ENCODE measurements at places on chromosomes 11 and 22.

GRCh38 chr11:61954851-61955421 is 4.8 kb downstream of the BEST1 start:
- DNase-seq = no peak

DNA sequence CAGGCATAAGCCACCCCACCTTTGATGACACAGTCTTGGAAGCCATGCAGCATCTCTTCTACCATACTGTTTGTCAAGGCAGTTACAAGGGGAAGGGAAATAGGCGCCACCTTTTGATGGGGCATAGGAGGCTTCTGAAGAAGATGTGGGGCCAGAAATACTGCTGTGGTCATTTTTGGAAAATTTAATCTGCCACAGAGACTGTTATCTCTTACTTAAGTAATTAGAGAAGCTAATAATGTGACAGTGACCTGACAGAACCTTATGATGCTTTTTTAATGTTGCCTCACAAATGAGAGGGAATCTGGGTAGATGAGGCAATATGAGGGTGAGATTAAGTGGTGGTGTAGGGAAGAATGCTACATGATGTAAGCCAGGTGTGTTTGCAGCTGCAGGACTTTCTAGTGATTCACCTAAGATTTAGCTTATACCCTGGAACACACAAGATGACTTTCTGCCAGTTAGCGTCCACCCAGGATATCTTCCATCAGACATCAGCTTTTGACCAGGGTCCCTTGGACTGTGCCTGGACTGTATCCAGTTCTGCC is 34.3 kb upstream of the ADORA2A start:
- no peak for DNase-seq

- DNase-seq = no peak
These were observed 21.1 kb upstream of the RDX start for GRCh38 chr11:110317516-110317932.

DNA sequence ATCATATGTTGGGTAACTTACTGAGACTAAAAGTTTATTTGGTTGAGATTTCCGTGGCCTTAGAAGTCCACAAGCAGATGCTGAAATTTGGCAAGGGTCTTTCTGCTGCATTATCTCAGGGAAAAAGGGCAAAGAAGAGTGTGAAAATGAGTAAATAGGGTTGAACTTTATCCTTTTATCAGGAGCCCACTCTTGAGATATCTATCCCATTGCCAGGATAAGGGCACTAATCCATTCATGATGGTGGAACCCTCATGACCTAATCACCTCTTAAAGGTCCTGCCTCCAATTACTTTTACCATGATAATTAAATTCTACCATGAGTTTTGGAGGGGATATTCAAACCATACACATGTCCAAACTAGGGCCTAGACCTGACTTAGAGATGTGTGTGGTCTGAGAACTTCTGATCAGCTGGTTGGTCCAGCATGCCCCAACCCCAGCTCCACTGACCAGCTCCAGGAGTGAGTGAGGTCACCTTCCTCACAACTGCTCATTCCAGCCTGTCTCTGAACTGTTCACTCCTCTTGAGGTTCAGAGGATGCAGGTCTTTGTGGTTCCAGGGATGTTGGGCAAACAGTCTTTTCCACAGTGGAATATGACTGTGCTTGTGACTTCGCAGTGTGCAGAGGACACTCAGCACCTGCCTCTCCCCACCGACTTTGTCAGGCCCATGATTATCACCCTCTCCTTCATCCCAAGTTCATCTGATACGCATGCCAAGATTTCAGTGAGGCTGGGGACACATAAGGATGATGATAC is 130.1 kb upstream of the TOP3B start:
- DNase-seq = no peak

GRCh38 chr11:120318906-120319305 is 6.2 kb upstream of the TLCD5 start:
- no peak for DNase-seq

GRCh38 chr11:113121746-113122145 is 160.5 kb downstream of the NCAM1 start:
- no peak for DNase-seq

DNA sequence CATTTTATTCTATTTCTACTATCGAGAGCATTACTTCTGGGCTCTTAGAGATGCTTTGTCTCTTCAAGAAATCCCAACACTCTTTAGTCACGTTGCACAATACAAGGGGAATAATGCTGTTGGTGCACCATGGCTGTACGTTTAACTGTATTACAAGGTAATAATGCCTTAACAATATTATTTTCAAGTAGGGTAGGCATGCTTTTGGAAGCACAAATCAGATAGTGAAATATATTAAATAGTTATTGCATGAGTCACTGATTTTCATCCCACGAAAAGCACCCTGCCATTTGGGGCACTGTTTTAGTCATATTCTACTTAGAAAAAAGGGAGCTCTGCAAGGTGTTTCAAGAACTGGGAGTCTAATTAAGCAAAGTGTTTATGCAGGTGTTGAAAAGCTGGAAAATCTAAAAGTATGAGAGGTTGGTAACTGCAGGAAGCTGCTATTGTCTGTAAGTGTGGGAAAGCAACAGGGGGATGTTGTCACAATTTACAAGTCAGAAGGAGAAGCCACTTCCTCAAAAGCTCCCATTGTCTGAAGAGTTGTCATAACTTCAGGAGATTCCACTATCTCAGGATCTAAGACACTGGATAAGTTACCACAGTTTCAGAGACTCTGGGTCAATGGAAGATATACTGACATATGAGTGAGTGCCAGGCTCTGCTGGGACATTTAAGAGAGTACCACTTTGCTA is 218.2 kb downstream of the JRKL start:
- no peak for DNase-seq

DNA sequence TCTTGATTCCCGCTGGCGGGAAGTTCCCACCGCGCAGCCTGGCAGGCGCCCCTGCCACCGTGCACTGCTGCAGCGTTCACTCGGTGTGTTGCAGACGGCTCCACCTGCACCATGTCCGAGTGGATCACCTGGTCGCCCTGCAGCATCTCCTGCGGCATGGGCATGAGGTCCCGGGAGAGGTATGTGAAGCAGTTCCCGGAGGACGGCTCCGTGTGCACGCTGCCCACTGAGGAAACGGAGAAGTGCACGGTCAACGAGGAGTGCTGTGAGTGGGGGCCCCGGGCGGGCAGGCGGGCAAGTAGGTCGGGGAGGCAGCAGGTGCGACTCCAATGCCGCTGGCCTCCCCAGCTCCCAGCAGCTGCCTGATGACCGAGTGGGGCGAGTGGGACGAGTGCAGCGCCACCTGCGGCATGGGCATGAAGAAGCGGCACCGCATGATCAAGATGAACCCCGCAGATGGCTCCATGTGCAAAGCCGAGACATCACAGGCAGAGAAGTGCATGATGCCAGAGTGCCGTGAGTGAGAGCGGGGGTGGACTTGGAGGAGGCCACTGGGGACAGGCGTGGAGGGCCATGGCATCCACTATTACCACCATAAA is 99.7 kb downstream of the RRAS2 start:
- DNase-seq = no peak

- DNase-seq = no peak
These were observed 10.4 kb downstream of the ADORA2A start for GRCh38 chr22:24437741-24438328.

- DNase-seq = no peak
These were observed 55.8 kb upstream of the CEP295 start for GRCh38 chr11:93605642-93606041.

DNA sequence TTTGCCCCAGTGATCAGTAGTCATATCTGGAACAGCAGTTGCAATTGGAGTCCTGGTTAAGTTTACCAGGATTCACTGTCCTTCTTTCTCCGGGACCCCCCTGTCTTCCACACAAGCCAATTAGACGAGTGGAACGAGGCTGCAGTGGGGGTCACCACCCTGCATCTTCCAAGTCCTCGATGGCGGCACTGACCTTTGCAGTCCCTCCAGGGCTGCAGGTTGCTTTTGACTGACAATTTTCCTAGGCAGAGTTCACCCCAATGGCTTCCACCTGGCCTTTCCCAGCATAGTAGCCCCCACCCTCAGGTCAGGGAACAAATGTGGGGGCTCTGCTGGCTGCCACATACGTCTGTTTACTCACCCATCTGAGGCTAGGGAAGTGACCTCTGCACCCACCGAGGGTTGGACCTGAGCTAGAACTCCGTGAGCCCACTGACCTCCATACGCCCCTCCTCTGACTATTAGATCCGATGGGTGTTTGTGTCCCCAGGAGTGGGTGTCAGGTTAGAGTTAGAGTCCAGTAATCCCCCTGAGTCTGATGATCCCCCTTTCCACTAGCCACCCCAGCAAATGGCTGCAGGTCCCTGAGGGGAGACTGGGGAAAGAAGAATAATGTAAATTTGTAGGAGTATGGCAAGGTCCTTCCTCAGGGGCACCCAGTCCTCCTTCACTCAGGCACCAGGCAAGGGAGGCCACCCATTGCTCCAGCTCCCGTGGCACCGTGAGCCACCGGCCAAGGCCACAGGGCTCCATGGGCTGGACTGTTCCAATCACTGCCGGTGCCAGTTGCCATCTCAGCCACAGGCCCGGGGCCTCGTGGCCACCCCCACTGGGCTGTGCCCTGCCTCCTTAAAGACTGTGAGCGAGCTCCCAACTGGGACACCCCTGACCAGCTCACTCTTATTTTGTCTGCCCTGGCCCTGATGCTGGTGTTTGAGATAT is 5.5 kb downstream of the C11orf21 start:
- no peak for DNase-seq

GRCh38 chr11:90908074-90908473 is 685.2 kb upstream of the CHORDC1 start:
- no peak for DNase-seq

GRCh38 chr22:49047447-49047846 is 780.2 kb downstream of the BRD1 start:
- no peak for DNase-seq

DNA sequence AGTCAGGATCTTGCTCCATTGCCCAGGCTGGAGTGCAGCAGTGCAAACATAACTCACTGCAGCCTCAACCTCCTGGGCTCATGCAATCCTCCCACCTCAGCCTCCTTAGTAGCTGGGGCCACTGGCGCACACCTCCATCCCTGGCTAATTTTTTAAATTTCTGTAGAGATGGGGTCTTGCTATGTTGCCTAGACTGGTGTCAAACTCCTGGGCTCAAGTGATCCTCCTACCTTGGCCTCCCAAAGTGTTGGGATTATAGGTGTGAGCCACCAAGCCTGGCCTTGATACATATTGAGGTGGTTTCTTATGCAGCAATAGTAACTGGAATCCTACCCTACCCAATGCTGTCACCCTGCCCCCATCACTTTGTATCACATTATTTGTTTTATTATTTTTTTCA is 32.4 kb downstream of the SCUBE1 start:
- DNase-seq = no peak

GRCh38 chr22:26445577-26446275 is 16.7 kb downstream of the ASPHD2 start:
- DNase-seq = no peak

GRCh38 chr11:44944853-44945235 is 5.8 kb downstream of the TP53I11 start:
- DNase-seq = no peak

All from CD4-positive, alpha-beta memory T cell (primary cell).